PC-9 (cell line): ENCODE measurements at places on chromosomes 2 and 18.

- no peaks in the 10 kb centered on the region for H3K36me3 ChIP-seq
- H3K27ac ChIP-seq, result no peak overlapping the region
- no peak for DNase-seq
- no peaks in the 10 kb centered on the region for H3K4me1 ChIP-seq
Measured at GRCh38 chr2:146324951-146325350, 1519.9 kb upstream of the ACVR2A start.

GRCh38 chr18:28411806-28412205 is 234.9 kb upstream of the CDH2 start:
- DNase-seq, result no peak
- no peak overlapping the region for H3K4me3 ChIP-seq
- no peaks in the 10 kb centered on the region for H3K36me3 ChIP-seq

GRCh38 chr2:88959480-88960204 is 268.2 kb downstream of the RPIA start:
- DNase-seq, result no peak
- no peaks in the 10 kb centered on the region for H3K36me3 ChIP-seq
- H3K27ac ChIP-seq, result no peak overlapping the region
- no peaks in the 10 kb centered on the region for H3K4me1 ChIP-seq
- H3K27me3 ChIP-seq, result 0 out of 2 replicates have a peak, but pooled peaks cover 3% of the 10 kb centered on the region

GRCh38 chr2:175234153-175234552 is 52.6 kb upstream of the ATP5MC3 start:
- H3K27me3 ChIP-seq, result no peaks in the 10 kb centered on the region; the same call in 1 of the 2 replicates
- no peak for DNase-seq
- no peak overlapping the region for H3K4me3 ChIP-seq
- no peaks in the 10 kb centered on the region for H3K36me3 ChIP-seq
- no peaks in the 10 kb centered on the region for H3K4me1 ChIP-seq
- no peak overlapping the region for H3K27ac ChIP-seq

- no peak for DNase-seq
- peaks cover 9% of the 10 kb centered on the region; the same call in 1 of the 2 replicates for H3K27me3 ChIP-seq
- H3K27ac ChIP-seq, result no peak overlapping the region
- no peaks in the 10 kb centered on the region for H3K36me3 ChIP-seq
- H3K4me1 ChIP-seq, result no peaks in the 10 kb centered on the region
- no peak overlapping the region for H3K4me3 ChIP-seq
Measured at GRCh38 chr18:6590326-6590725, 139.2 kb upstream of the ARHGAP28 start.

- H3K36me3 ChIP-seq, result no peaks in the 10 kb centered on the region
- DNase-seq, result no peak
- no peaks in the 10 kb centered on the region for H3K27me3 ChIP-seq
- H3K4me1 ChIP-seq, result no peaks in the 10 kb centered on the region
- H3K27ac ChIP-seq, result no peak overlapping the region
Measured at GRCh38 chr2:179024445-179024844, 25.5 kb downstream of the CCDC141 start.

DNA sequence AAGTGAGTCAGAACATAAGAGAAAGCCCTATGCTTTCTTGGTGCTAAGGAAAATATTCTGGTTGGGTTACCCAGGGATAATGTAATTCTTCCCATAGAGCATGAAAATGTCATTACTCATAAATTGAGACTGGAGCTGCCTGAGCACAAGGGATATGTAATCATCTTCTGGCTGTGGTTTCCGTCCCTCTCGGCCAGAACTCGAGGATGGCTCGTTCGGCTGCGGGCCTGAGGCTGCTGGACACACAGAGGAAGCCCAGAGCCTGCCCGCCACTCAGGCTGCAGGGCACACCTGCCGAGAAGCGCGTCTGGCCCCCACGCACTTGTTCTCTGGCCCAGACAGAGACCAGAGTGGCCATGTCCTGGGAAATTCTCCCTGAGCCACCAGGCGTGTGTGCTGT is 104.9 kb downstream of the ASAP2 start:
- peak overlapping the region; percentile 74 for H3K27ac ChIP-seq
- H3K4me1 ChIP-seq, result peaks cover 41% of the 10 kb centered on the region
- DNase-seq, result peak; percentile 21
- H3K36me3 ChIP-seq, result peaks cover 5% of the 10 kb centered on the region; the same call in 1 of the 2 replicates
- H3K27me3 ChIP-seq, result no peaks in the 10 kb centered on the region
- H3K4me3 ChIP-seq, result no peak overlapping the region

- no peak for DNase-seq
- H3K4me1 ChIP-seq, result no peaks in the 10 kb centered on the region
- H3K4me3 ChIP-seq, result no peak overlapping the region
- H3K27me3 ChIP-seq, result no peaks in the 10 kb centered on the region
Measured at GRCh38 chr2:169670215-169670651, 24.0 kb downstream of the CFAP210 start.

GRCh38 chr2:108929807-108930425 is 59.1 kb downstream of the EDAR start:
- no peak for DNase-seq
- H3K27ac ChIP-seq, result no peak overlapping the region
- peaks cover 3% of the 10 kb centered on the region; the same call in 1 of the 2 replicates for H3K27me3 ChIP-seq
- H3K4me3 ChIP-seq, result no peak overlapping the region
- no peaks in the 10 kb centered on the region for H3K4me1 ChIP-seq
- no peaks in the 10 kb centered on the region for H3K36me3 ChIP-seq

DNA sequence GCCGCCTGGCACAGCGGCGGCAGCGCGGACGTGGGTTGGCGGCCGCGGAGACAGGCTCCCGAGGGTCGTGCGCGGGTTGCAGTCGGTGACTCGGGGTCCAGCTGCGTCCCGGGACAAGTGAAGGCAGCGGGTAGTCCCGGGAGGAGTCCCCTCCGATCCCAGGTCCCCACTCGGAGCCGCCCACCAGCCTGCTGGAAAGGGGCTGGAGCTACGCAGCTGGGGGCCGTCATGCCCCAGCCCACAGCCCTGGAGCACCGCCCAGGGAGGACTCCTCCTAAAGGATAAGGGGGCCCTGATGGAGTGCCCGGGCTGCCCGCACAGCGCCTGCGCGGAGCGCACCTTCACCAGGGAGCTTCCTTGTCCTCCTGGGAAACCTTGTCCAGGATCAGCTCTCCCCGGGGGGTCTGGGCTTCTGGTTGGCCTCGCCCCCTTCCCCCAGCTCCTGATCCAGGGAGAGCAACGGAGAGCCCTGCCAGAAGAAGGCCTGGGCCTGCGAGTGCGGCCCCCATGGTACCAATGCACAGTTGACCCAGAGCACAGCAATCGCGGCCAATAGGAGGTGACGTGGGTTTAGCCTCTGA is 25.9 kb upstream of the ALPP start:
- no peak overlapping the region for H3K4me3 ChIP-seq
- DNase-seq, result no peak
- H3K4me1 ChIP-seq, result peaks cover 8% of the 10 kb centered on the region; the same call in 1 of the 2 replicates

- H3K27ac ChIP-seq, result no peak overlapping the region
- peaks cover 9% of the 10 kb centered on the region for H3K36me3 ChIP-seq
- no peak overlapping the region for H3K4me3 ChIP-seq
Measured at GRCh38 chr2:159094173-159094737, 125.8 kb downstream of the TANC1 start.

DNA sequence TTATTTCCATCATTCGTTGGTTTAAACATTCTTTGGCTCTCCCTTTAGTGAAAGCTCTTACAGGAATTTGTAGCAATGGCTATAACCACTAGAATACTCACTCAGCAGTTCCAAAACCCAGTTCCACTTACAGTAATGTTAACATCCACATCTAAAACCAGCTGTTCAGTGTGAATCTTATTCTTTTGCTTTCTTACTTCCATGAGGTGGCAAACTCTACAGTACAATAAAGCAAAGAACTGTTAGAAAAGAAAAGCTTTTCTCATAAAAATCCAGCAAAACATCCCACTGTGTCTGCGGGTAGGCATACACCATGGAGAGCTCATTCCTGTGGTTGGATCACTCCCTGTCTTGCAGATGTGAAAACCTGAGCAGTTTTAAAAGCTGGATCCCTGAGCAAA is 147.1 kb downstream of the ARHGAP28 start:
- no peaks in the 10 kb centered on the region for H3K36me3 ChIP-seq
- no peak overlapping the region for H3K27ac ChIP-seq
- DNase-seq, result no peak
- H3K4me1 ChIP-seq, result no peaks in the 10 kb centered on the region
- peaks cover 67% of the 10 kb centered on the region for H3K27me3 ChIP-seq

DNA sequence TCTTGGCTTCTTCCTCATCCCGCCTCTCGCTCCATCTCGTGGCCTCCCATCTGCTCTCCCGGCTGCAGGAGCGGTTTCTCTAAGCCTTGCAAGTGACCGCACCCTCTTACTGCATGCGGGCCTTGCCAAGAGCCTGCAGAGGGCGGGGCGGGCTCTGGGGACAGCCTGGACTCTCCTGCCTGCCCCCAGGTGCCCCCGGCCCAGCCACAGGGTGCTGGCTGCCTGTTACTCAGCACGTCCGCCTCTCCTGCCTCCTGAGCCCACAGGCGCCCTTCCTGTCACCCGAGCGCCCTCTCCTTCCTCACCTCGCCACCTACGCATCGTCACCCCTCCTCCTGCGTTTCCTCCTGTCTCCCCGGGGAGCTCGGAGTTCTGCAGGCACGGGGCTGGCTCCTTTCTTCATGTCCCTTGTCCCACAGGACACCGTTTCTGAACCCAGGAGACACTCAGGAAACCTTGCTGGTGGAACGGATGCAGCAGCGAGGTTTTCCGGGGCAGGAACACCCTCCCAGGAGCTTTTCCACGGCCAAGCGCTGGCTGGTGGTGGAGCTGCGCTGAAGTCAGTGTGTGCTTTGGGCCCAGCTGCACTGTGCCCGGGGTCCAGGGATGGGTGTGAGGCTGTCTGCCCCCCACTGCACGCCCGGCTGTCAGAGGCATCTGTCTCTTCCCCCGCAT is 28.5 kb downstream of the HPCAL1 start:
- H3K4me1 ChIP-seq, result peaks cover 17% of the 10 kb centered on the region
- H3K27ac ChIP-seq, result no peak overlapping the region
- peak; percentile 93 for DNase-seq
- peaks cover 14% of the 10 kb centered on the region for H3K36me3 ChIP-seq
- no peak overlapping the region for H3K4me3 ChIP-seq

DNA sequence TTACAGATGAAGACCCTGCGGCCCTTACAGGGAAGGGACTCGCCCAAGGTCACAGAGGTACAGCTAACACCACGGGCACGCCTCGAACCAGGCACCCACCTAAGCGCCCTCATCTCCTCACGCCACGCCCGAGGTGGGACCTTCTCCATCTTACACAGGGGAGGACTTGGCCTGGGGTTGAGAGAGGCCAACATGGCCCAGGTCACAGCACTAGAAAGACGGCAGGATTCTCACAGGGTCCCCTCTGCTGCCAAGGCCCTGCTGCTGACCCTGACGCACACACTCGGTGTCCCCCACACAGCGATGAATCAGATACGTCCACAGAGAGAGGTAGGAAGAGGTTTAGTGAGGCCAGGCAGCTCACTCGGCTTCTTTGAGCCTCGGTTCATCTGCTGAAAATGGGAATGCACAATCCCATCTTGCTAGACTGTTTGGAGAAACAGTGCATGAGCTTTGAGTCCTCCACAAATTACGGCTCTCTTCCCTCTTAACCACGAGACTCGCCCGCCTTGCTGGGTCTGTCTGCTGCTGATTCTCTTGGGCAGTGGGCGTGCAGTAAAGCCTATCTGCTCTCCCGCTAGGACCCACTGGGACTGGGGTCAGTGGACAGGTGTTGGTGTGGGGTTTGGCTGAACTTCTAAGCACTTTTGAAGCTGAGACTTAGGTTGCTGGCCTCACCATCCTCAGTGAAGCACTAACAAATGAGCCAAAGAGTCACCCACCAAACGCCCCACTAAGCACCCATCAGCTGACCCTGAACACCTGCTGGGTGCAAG is 79.2 kb downstream of the SMAD7 start:
- peaks cover 26% of the 10 kb centered on the region for H3K4me1 ChIP-seq
- H3K27ac ChIP-seq, result no peak overlapping the region
- H3K36me3 ChIP-seq, result no peaks in the 10 kb centered on the region
- DNase-seq, result no peak

DNA sequence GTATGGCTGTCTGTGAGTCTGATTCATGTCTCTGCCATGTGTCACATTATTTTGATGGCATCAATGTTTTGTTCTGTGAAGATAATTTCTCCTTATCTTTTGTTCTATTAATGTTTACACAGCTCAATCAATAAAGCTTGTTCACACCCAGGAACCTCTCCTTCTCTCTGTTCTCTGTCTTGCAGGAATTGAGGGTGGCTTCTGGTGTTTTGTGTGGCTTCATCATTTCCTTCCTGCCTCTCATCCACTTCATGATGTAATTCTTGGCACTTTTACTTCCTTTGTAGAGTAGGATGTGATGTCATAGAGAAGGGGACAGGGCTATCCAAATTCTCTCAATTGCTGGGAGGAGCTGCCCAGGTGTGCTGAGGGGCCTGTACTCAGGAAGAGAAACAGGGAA is 27.2 kb downstream of the ASXL3 start:
- DNase-seq, result no peak
- no peaks in the 10 kb centered on the region for H3K36me3 ChIP-seq
- no peak overlapping the region for H3K27ac ChIP-seq
- H3K4me3 ChIP-seq, result no peak overlapping the region

DNA sequence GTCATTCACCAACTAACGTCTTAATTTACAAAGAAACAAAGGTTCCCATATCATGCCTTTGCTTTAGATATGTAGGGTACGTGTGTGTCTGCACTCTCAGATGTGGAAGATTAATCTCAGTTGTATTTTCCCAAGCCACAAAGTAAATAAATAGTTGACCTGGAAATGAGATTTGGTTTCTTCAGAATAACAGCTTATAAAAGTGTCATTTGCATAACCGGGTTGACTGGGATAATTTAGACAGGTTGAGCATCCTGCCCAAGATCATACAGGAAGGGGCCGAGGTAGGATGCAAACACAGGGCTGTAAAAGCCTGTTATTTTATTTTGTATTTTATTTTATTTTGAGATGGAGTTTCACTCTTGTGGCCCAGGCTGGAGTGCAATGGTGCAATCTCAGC is 19.5 kb downstream of the ATG16L1 start:
- H3K36me3 ChIP-seq, result peaks cover 84% of the 10 kb centered on the region
- H3K27me3 ChIP-seq, result no peaks in the 10 kb centered on the region
- no peak for DNase-seq
- no peak overlapping the region for H3K4me3 ChIP-seq
- H3K27ac ChIP-seq, result no peak overlapping the region
- no peaks in the 10 kb centered on the region for H3K4me1 ChIP-seq

DNA sequence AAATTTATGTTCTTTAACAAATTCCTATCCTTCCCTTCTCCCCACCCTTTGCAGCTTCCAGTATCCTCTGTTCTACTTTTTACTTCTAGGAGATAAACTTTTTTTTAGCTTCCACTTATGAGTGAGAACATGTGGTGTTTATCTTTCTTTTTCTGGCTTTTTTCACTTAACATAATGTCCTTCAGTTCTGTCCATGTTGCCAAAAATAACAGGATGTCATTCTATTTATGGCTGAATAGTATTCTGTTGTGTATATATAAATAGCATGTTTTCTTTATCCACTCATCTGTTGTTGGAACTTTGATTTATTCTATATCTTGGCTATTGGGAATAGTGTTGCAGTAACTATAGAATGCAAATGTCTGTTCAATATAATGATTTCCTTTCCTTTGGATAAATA is 1191.2 kb downstream of the CNTNAP5 start:
- no peaks in the 10 kb centered on the region for H3K27me3 ChIP-seq
- DNase-seq, result no peak
- no peak overlapping the region for H3K4me3 ChIP-seq
- H3K4me1 ChIP-seq, result no peaks in the 10 kb centered on the region
